ENCODE measurements at places on chromosomes 1 and 21.
A peak's percentile ranks its signal among the peaks of the same experiment; 100 is the strongest.

- DNase-seq, result no peak
These were observed 29.4 kb upstream of the SOD1 start for GRCh38 chr21:31629972-31630711.

DNA sequence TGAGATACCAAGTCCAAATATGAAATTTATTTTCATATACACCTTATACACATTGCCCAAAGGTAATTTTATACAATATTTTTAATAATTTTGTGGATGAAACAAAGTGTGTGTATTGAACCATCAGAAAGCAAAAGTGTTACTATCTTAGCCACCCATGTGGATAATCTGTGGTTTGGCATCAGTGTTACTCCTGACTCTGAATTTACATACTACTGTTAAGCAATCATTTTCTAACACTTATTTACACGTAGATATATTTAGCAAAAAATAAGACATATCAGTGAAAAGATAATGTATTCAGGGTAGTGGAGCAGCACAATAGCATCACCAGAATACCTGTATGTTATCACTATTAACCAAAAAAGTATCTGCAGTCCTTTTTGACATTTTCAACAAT is 23.8 kb downstream of the DENND2D start:
- no peak for DNase-seq

DNA sequence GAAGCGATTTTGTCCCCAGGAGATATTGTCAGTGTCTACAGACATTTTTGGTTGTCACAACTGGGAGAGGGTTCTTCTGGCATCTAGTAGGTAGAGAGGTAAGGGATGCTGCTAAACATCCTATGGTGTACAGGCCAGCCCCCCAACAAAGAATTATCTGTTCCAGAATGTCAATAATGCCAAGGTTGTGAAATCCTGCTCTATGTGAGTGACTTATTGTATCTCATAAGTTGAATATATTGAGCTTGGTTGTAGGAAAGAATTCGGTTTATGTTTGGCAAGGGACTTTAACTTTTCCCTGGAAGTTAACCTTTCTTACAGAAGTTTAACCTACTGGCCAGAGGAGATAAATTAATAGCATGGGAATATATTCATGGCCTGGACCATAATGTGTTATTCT is 52.6 kb upstream of the ANGPTL1 start:
- no peak for DNase-seq

DNA sequence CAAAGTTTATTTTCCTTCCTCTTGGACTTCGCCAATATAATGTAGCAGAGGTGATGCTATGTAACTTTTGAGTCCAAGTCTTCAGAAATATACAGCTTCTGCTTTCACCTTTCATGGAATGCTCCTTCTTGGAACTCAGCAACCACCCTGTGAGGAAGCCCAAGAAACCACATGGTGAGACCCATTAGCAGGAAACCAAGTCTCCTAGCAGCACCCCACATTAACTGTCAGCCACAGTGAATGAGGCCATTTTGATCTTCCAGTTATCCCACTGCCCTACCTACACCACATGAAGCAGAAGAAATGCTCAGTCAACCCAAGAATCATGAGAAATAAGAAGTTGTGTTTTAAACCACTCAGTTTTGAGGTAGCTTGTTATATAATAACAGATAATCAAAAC is 58.2 kb downstream of the PAPPA2 start:
- DNase-seq, result no peak

DNA sequence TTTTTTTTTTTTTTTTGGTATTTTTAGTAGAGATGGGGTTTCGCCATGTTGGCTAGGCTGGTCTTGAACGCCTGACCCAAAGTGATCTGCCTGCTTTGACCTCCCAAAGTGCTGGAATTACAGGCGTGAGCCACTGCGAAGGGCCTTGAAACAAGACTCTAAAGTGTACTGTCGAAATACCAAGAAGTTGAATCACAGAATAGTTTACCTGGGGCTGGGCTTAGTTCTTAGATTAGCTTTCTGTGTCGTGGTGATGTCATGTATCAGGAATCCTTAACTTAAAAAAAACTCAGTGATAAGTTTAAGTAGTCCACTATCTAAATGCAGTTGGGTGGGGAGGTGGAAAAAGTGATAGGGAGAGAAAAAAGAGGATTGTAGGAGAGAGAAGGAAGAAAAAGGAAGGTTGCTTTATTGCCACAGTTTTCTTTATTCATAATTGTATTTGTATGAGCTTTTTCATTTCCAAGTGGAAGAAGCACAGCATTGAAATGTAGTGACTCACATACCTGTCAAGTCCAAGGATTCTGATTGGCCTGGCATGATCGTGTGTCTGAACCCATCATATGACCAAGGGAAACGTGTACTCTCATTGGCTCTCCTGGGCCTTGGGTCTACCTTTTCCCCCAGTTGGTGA is 13.4 kb downstream of the ITSN1 start:
- DNase-seq, result no peak

GRCh38 chr1:24966724-24967346 is 36.8 kb upstream of the RUNX3 start:
- DNase-seq, result peak; percentile 80

- no peak for DNase-seq
These were observed 109.6 kb downstream of the ZBTB18 start for GRCh38 chr1:244160455-244161235.

DNA sequence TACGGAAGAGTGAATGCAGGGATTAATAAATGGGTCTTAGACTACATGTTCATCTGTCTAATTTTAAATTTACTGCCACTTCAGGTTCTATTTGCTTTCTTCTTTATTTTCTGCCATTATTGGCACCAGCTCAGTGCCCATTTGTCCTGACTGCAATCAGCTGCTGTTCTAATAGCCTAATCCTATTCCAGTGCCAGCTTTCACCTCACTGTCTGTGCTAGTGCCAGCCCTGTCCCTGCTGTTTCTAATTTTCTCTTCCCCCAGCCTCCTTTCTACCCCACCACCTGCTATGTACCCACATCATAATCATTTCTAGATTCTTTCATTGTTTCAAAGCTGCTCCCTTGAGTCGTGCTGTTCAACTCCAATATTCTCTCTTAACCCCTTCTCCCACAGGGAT is 86.4 kb downstream of the KCNK1 start:
- DNase-seq, result no peak

- no peak for DNase-seq
These were observed 44.7 kb downstream of the TNNT2 start for GRCh38 chr1:201332616-201333335.

- DNase-seq, result no peak
These were observed 8.7 kb downstream of the RNF223 start for GRCh38 chr1:1065265-1065939.

GRCh38 chr1:11881749-11882441 is 23.1 kb upstream of the NPPB start:
- no peak for DNase-seq

DNA sequence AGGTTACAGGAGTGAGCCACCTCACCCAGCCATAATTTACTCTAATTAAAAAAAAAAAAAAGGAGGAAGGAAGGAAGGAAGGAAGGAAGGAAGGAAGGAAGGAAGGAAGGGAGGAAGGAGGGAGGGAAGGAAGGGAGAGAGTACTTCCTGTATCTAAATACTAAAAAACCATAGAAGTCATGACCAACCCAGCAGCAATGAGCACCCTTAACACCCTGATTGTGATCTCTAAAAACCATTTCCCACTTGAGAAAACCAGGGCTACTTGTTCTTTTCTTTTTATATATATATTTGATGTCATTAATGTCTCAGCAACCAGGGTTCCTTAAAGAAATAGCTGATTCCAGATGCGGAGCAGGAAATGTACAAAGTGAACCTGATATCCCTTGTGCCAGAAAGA is 31.2 kb downstream of the ARID4B start:
- no peak for DNase-seq

DNA sequence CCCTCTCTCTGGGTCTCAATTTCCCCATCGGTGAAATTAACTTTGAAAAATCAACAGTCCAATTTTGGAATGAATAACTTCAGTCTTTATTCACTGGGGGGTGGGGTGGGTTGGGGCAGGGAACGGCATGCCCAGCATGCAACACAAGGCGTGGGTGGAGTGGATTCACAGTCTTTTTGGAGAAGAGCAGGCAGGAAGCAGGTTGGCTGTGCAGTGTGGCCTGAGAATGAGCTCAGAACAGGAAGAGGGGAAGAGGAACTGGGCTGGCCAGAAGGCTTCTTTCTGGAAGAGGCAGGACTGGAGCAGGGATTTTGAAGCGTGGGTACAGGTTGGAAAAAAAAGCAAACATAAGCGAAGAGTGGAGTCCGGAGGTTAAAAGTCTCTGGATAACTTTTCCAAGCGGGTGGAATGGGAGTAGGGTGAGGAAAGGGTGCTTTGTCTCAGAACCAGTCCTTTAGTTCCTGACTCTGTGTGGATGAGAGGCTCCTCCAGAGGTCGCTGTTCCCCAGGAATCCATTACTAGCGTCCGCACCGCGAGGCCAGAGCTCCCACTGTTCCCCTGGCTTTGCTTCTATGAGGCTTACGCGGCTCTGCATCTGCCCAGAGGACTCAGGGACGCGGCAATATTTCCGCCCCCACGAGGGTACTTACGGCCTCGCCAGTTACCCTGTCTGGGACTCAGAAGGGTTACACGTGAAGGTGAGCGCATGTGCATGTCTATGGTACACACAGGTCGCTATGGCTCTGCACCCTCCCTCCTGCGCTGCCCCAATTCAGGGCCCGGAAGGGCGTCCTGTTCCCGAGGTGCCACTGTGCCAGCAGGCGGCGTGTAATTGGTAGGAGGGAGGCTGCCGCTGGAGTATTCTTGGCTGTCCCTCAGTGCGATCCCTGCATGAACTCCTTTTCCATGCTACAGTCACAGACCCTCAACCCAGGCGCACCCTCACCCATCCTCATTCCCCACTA is 5.5 kb upstream of the FOXD2 start:
- no peak for DNase-seq
